ENCODE measurements at places on chromosomes 13 and 19. TPM values are rescaled to one million over a fixed set of nuclear protein-coding genes. Genes with fewer than 3 reads are reported as not detected.
A peak's percentile ranks its signal among the peaks of the same experiment; 100 is the strongest.

GRCh38 chr19:7912144-7912696, 2.4 kb upstream of the TGFBR3L start:
- peak; percentile 68 for DNase-seq

DNA sequence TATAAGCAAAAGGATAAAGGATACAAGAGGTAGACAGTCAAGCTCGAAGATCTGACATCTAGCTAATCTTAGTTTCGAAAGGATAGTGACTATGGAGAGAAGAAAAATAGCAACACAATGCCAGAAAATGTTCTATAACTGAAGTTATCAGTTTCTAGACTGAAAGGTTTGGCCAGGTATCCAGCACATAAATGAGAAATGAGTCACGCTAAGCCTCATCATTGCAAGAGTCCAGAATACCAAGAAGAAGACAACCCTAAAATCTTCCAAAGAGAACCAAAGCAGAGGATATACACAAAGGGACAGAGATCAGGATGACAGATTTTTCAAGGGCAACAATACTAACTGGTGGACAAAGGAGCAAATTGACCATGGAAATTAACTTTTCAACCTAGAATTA, 237.0 kb downstream of the POSTN start:
- DNase-seq, result no peak

GRCh38 chr13:77038907-77039480, 12.0 kb upstream of the FBXL3 start:
- DNase-seq, result no peak

- DNase-seq, result no peak
Measured at GRCh38 chr13:63409791-63410351, 1994.2 kb upstream of the PCDH20 start.

- no peak for DNase-seq
Measured at GRCh38 chr13:59144700-59145099, 1019.0 kb downstream of the DIAPH3 start.

- no peak for DNase-seq
Measured at GRCh38 chr19:30224689-30225606, 147.2 kb upstream of the ZNF536 start.

GRCh38 chr19:5038631-5039271, 69.8 kb downstream of the KDM4B start:
- no peak for DNase-seq

- no peak for DNase-seq
Measured at GRCh38 chr13:81872581-81872980, 1531.7 kb upstream of the SPRY2 start.

- no peak for DNase-seq
Measured at GRCh38 chr19:51029718-51030117, 3.3 kb upstream of the KLK11 start.

GRCh38 chr13:31167490-31167889, 5.8 kb upstream of the HSPH1 start:
- no peak for DNase-seq

GRCh38 chr19:39645800-39646411, 9.8 kb upstream of the LGALS16 start:
- no peak for DNase-seq

DNA sequence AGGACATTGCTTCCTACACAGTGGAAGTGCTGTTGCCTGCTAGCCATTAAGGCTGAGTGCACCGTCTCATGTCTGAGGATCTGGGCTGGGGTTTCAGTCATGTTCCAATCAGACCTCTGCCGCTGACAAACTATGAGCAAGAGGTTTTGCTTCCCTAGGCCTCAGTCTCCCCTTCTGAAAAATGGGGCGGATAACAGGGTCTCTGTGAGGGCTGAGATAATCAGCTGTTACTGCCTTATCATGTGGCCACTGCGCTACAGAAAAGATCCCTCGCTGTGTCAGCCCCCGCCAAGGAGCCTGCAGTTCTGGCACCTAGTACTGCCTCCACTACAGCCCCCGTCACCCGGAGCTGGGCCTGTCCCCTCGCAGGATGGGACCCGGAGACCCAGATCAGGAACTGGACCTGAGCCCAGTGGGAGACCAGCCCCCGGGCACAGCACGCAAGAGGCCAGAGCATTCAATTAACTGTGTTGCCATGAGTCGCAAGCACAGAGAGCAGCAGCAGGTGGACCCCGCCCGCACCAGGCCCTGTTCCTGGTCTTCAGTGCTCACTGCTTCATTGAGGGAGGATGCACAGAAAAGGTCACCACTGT, 3.0 kb upstream of the PNKP start:
- no peak for DNase-seq

DNA sequence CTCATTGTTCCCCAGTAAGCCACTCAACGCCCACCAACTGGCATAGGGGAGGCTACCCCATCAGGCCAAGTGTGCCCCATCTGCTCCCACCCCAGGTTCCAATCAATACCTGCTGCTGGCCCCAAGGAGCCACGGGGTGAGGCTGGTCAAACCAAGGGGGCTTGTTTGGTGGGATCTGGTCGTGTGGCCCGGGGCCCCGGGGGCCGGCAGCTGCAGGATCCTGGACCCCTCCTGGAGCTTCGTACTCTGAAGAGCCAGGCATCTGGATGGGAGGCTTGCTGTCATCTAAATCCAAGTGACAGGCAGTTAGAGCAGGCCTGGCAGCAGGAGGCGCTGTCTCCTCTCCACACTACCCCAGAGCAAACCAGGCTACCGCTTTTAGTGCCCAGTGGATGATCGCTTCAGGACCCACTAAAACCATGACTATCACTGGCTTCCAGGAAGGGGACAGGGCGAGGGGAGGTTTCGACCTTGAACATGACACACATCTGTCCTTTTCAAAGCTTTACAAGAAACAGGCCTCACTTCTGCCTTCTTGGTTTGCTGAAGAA, 14.2 kb downstream of the CHERP start:
- DNase-seq, result no peak

DNA sequence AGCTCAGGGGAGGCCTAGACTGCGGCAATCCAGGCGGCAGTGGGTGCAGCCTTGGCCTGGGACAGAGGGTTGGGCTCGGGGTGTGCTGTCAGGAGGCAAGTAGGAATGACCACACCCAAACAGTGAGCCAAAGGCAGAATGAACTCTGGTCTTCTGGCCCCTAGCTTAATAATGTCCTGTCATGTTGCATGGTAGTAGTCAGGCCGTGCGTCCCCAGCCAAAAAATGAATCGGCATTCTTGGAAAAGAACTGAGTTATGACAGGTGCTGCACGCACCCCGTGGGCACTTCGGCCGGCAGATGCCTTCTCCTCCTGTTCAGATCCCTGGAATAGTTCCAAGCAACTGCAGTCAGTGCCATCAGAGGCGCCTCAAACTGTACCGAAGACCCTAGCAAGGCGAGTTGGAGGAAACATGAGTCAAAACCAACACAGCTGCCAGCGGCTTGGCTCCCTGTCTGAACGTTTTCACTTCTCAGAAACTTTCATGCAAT, 55.9 kb downstream of the ATP7B start:
- DNase-seq, result no peak

DNA sequence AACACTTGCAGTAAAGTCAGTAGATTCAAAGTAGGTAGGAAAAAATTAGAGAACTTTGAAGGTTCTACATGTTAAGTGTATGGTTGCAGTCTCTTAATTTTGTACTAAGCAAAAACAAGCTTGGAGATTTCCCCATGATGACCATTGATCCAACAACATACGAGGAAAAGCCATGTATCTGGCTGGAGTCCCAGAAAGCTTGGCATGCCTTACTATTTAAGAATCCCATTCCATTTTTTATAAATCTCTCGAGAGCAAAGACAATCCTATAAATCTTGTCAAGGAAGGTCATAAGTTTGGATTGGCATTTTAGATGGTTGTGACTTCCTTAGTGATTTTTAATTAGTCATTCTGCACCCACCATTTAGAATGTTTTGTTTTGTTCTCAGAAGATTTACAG, 495.9 kb downstream of the GPC5 start:
- no peak for DNase-seq

DNA sequence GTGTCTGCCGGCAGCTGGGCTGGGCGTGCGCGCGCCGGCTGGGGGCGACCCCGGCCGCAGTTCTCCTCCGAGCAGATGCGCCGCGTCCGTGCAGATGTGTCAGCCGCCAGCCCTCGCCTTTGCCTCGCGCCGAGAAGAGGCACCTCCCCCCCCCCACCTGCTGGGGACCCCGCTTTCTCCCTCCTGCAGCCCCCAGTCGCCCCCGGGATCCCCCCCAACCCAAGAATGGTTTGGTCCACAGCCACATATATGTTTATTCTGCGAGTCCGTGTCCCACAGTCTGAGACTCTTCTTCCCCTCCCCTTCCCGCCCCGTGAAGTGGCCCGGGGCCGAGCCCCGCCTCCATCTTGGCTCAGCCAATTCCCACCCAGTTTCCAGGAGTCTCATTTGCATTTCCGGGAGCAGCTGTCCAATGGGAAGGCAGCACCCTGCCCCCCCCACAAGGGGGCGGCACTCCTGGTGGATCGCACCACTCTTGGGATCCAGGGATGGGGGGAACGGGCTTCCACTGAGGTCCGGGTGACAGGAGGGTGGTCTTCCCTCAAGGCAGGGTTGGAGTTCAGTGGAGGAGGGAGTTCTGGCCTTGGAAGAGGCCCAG, 8.6 kb downstream of the ISOC2 start:
- DNase-seq, result peak; percentile 84

- DNase-seq, result no peak
Measured at GRCh38 chr13:43953370-43953769, 73.7 kb downstream of the LACC1 start.

DNA sequence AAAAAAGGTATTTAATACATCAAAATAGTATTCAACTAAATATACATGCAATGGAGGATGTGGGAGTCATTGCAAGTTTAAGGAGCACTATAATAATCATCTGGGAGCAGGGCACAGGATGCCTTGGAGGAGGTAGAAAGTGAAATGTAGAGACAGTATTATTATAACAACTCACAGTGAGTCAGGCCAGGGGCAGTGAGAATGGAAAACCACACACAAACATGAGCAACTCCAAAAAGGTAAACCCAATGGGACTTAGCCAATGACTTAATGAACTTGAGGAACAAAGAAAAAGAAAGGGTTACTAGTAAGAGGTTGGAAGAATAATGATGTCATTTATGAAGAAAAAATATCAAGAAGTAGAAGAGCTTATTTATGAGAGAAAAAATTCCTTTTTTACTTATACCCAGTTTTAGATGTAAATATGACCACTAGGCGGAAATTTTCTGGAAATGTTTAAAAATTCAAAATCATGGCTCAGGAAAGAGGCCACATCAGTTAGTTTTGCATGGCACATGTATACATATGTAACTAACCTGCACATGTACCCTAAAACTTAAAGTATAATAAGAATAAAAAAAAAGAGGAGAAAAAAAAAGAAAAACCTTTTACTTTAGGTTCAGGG, 389.3 kb downstream of the SUCLA2 start:
- no peak for DNase-seq

DNA sequence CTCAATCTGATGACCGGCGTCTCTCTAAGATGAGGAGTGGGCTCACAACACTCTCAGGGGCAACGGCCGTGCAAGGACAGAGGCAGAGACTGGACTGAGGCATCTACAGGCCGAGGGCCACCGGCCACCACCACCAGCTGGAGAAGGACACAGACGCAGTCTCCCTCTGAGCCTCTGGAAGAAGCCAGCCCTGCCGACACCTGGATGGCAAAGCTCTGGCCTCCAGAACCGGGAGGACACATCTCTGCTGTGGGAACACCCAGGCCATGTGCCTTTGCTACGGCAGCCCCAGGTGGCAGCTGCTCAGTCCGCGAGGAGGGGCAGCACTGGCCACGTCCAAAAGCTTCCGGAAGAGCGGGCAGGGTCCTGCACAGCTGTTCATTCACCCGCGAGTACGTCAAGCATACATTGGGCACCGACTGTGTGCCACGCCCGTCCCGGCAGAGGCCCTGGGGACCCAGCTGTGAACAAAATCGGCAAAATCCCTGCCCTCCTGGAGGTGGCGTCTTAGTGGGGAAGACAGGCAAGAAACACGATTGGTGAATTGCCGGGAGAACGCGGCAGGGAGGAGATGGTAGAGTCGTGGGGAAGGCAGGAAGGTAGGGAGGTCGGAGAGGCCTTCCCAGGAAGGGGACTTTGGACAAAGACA, 17.1 kb downstream of the C2CD4C start:
- DNase-seq, result no peak

DNA sequence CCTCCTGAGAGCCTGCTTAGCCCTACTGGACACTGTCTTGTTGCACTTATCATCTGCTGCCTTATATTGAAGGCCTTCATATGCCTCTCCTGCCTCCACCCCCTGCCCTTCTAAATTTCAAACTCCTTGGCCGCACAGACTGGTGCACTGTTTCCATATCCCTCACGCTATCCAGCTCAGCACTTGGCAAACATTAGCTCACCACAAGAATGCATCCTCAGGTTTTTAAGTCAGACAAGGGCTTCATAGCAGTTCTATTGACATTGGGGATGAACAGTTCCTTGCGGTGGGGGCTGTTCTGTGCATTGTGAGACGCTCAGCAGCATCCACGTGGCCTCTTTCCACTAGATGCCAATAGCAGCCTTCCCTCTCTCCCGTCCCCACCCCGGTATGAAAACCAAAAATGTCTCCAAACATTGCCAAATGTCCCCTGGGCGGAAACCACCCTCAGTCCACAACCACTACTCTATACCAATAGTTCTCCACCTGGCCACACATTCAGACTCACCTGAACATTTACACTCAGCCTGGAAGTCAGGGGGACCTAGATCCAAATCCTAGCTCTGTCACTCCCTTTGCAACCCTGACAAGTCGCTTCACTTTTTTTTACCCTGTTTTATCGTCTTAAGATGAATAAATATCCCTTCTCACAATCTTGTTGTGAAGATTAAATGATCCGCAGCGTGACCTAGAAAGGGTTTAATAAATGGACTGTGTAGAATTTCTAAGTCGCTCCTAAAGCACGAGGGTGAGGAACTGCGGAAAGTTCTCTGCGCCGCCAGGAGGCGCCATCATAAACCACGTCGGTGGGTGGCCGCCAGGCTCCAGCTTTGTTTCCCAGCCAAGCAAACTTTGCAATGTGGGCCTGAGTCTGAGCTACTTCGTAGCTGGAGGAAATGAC, 3.6 kb upstream of the CEACAM3 start:
- DNase-seq, result no peak

DNA sequence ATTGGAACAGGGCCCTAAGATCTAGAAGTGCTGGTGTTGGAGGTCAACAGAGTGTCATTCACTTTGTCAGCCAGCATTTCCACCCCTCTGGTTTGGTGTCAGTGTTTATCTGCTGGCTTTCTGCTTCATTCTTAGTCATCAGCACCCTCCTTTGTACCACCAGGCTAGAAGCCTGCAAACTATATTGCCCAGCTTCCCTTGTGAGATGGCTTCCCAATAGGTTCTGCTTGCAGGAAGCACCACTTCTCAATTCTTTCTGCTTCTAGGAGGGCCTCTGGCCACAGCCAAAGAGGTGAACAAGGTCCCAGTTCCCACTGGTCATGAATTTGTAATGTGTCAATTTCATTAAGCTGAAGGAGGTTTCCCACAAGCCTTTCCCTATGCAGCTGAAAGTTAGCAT, 36.4 kb upstream of the CALM3 start:
- DNase-seq, result no peak

GRCh38 chr13:48618937-48619336, 34.8 kb upstream of the CYSLTR2 start:
- DNase-seq, result no peak

Gene CEACAM20
- total RNA-seq, result 2.3 TPM

Gene NCAN
- total RNA-seq, result 0.80 TPM

Gene SIAH3
- 0.53 TPM for total RNA-seq

Gene ZNF433
- total RNA-seq, result 8.9 TPM

Gene ZNF850
- total RNA-seq, result 10.4 TPM

Gene IRGC
- not detected for total RNA-seq

Gene KASH5
- not detected for total RNA-seq

Gene NAA16
- total RNA-seq, result 44.6 TPM

Gene TUBA3C
- total RNA-seq, result not detected

Gene DZIP1
- 5.9 TPM for total RNA-seq

Gene F2RL3
- not detected for total RNA-seq

All from type B pancreatic cell (in vitro differentiated cells).